WTC11 (cell line): ENCODE measurements at places on chromosomes 16 and 17. TPM values are rescaled to one million over a fixed set of nuclear protein-coding genes. Genes with fewer than 3 reads are reported as not detected.

DNA sequence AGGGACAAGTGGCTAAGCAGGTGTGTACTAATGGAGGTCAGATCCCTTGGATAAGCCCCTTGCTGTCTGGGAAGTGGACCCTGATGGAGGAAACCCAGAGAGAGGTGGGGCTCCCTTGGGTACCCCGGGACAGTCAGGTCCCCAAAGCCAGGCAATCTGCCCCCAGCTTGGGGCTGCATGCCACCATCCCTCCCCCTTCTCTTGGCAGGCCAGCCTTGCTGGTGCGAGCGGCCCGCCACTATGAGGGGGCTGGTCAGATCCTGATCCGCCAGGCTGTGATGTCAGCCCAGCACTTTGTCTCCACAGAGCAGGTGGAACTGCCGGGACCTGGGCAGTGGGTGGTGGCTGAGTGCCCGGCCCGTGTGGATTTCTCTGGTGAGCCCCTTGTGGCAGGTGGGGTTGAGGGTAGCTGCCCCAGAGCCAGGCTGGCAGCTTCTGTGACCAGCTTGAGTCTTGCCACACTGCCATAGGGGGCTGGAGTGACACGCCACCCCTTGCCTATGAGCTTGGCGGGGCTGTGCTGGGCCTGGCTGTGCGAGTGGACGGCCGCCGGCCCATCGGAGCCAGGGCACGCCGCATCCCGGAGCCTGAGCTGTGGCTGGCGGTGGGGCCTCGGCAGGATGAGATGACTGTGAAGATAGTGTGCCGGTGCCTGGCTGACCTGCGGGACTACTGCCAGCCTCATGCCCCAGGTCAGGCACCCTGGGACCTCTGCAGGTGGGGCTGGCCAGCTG lies 20.1 kb downstream of the FCSK start:
- no peaks in the 10 kb centered on the region for H3K36me3 ChIP-seq
- peaks cover 6% of the 10 kb centered on the region; the same call in 1 of the 2 replicates for H3K4me1 ChIP-seq
- no peaks in the 10 kb centered on the region for H3K27me3 ChIP-seq
- H3K27ac ChIP-seq, result no peak overlapping the region
- no peak for DNase-seq
- no peak overlapping the region for H3K4me3 ChIP-seq

GRCh38 chr17:57561072-57561861 lies 183.8 kb downstream of the CCDC182 start:
- H3K4me1 ChIP-seq, result peaks cover 23% of the 10 kb centered on the region
- H3K36me3 ChIP-seq, result no peaks in the 10 kb centered on the region
- no peaks in the 10 kb centered on the region for H3K27me3 ChIP-seq
- no peak for DNase-seq

DNA sequence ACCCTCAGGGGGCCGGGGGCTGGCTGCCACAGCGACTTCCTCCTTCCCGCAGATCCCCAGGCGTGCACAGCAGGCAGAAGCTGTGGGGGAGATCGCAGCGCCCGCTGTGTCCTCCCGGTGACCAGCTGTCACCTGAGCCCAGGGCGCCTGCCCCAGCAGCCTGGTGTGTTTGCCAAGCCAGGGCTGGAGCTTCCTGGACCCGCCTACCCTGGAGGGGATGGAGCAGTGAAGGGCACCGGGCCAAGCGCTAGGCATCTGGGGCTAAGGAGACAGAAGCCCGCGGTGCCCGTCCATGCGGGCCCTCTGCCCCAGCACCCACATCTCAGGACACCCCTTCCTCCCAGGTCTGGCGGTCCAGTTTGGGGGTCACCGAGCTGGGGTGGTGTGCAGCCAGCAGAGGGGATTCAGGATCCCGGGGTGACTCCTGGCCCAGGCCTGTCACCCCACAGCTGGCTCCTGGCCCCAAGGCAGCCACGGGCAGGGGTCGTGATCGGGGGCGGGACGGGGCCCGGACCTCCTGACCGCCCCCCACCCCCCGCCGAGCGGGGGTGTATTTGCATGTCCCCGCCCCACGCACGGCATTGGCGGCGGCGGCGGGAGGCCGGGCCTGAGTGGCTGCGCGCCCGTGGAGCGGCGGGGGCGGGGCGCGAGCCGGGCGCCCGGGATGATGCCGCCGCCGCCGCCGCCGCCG lies at the start of gene RAB26:
TSS of gene RAB26 (plus strand) at position 645 of the 691 bp plus-strand sequence. CDS start 159 bp downstream, outside the sequence.
- peaks cover 36% of the 10 kb centered on the region for H3K27me3 ChIP-seq
- peaks cover 28% of the 10 kb centered on the region for H3K4me1 ChIP-seq
- peaks cover 13% of the 10 kb centered on the region for H3K36me3 ChIP-seq
- peak; percentile 82 for DNase-seq
- H3K4me3 ChIP-seq, result peak within 1 kb of the TSS; percentile 97

The ARL5C gene
- not detected in 3 replicates for total RNA-seq

DNA sequence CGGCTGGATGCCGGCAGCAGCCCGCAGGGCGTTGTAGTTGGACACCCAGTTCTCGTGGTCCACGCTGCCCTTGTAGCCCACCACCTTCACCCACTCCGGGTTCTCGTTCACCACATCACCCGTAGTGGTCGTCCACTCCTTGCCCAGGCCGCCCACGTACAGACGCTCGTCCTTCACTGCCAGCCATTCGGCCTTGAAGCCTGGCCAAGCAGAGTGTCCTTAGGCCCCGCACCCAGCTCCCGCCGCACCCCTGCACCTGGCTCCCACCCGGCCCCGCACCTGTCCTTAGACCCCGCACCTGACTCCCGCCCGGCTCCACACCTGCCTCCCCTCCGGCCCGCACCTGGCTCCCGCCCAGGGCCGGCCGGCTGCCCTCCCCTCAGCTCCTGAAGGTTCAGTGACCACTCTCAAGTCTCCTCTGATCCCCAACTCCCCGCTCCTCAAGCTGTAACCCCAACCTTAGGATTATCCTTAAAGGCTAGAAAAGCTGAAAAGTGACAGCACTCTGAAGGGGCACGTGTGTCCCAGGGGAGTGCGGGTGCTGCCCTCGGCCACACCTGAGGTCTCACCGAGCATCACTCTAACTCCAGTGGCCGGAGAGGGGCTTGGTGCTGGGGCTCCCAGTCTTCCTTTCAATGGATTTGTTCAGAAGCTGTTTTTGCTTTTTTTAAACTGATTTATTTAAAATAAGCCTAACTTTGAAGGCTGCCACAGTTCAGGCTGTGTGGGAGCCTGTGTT lies 14.4 kb downstream of the CANT1 start:
- no peaks in the 10 kb centered on the region for H3K4me1 ChIP-seq
- no peak for DNase-seq
- peaks cover 28% of the 10 kb centered on the region for H3K36me3 ChIP-seq
- H3K27me3 ChIP-seq, result peaks cover 13% of the 10 kb centered on the region
- H3K4me3 ChIP-seq, result no peak overlapping the region

GRCh38 chr17:71460943-71461342 lies 659.9 kb upstream of the SOX9 start:
- DNase-seq, result peak; percentile 24
- peaks cover 4% of the 10 kb centered on the region; the same call in 1 of the 2 replicates for H3K36me3 ChIP-seq
- H3K27ac ChIP-seq, result no peak overlapping the region
- H3K4me3 ChIP-seq, result no peak overlapping the region
- peaks cover 7% of the 10 kb centered on the region for H3K27me3 ChIP-seq

GRCh38 chr16:90043526-90043925 lies 24.3 kb upstream of the DBNDD1 start:
- peaks cover 25% of the 10 kb centered on the region for H3K36me3 ChIP-seq
- no peak overlapping the region for H3K4me3 ChIP-seq
- peaks cover 7% of the 10 kb centered on the region for H3K4me1 ChIP-seq
- no peaks in the 10 kb centered on the region for H3K27me3 ChIP-seq

- no peak for DNase-seq
- peaks cover 26% of the 10 kb centered on the region for H3K36me3 ChIP-seq
- H3K27ac ChIP-seq, result peak overlapping the region; percentile 58
These were observed 2.6 kb upstream of the RARA start for GRCh38 chr17:40306395-40306794.

The FBXL19 gene
- total RNA-seq, result 79.0 to 84.9 TPM (median 84.3 TPM) in 3 replicates

- DNase-seq, result no peak
- no peak overlapping the region for H3K27ac ChIP-seq
- H3K27me3 ChIP-seq, result no peaks in the 10 kb centered on the region
- no peaks in the 10 kb centered on the region for H3K4me1 ChIP-seq
- H3K4me3 ChIP-seq, result no peak overlapping the region
These were observed 172.0 kb upstream of the SOX9 start for GRCh38 chr17:71948703-71949422.

The OR2C1 gene
- total RNA-seq, result not detected in 3 replicates

GRCh38 chr16:11038777-11039176 lies 94.4 kb downstream of the CLEC16A start:
- H3K36me3 ChIP-seq, result no peaks in the 10 kb centered on the region; the same call in 1 of the 2 replicates
- H3K27me3 ChIP-seq, result no peaks in the 10 kb centered on the region
- H3K27ac ChIP-seq, result no peak overlapping the region
- peaks cover 1% of the 10 kb centered on the region; the same call in 1 of the 2 replicates for H3K4me1 ChIP-seq
- H3K4me3 ChIP-seq, result no peak overlapping the region

The IFI35 gene
- 3.0 to 4.7 TPM (median 3.8 TPM) in 3 replicates for total RNA-seq

The MPP3 gene
- total RNA-seq, result 9.2 to 11.3 TPM (median 10.3 TPM) in 3 replicates

The RAC3 gene
- total RNA-seq, result 135 to 163 TPM (median 138 TPM) in 3 replicates

DNA sequence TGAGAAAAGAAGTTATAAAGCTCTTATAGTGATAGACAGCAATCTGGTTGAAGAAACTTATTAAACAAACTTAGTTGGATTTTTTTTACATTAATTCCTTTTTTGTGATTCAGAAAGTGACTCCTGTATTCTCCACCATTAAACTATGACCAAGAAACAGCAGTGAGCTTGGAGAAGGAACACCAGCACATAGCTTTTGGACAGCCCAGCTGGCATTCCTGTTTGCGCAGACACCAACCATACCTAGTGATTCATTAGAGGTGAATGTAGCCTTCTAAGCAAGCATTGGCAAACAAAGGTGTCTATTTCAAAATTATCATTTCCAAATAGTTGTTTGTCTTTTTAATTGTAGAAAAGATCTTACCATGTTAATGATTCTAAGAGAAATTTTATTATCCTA lies 94.4 kb downstream of the STXBP4 start:
- no peak overlapping the region for H3K27ac ChIP-seq
- 0 out of 2 replicates have a peak, but pooled peaks cover 2% of the 10 kb centered on the region for H3K4me1 ChIP-seq
- DNase-seq, result no peak
- no peak overlapping the region for H3K4me3 ChIP-seq
- H3K27me3 ChIP-seq, result no peaks in the 10 kb centered on the region

The RHBDL3 gene
- 11.3 to 13.2 TPM (median 11.6 TPM) in 3 replicates for total RNA-seq

The KRT36 gene
- not detected in 3 replicates for total RNA-seq

GRCh38 chr17:31425282-31426040 lies 34.0 kb downstream of the RAB11FIP4 start:
- H3K36me3 ChIP-seq, result no peaks in the 10 kb centered on the region
- H3K4me3 ChIP-seq, result no peak overlapping the region
- H3K4me1 ChIP-seq, result peaks cover 12% of the 10 kb centered on the region
- H3K27me3 ChIP-seq, result no peaks in the 10 kb centered on the region; the same call in 1 of the 2 replicates
- no peak for DNase-seq
- H3K27ac ChIP-seq, result peak overlapping the region; percentile 55

DNA sequence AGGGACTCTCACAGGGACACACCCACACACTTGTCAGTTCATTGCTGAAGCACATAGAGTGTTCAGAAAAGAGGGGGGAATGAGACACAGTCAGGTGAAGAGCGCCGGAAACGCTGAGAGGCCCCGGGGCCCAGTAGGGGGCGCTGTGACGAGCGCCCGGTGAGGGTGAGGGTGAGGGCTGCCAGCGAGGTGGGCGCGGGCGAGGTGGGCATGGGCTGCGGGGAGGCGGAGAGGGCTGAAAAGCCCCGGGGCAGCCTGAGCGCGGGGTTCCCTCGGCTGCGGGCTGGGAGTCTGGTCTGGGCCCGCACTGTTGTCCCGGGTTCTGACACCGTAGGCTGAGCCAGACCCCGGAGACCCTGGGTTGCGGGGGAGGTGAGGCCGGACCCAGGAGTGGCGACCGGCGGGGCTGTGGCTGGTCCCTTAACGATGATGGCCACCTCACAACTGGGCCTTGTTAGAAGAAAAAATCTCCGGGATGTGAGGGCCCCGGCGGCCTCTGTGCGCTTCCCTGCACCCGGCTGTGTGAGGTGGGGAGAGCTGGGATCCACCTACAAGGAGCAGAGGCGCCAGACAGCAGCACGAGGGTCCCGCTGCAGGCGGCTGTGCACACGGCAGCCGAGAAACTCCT lies 91.4 kb downstream of the C16orf78 start:
- peak overlapping the region; percentile 68 for H3K4me3 ChIP-seq
- peaks cover 18% of the 10 kb centered on the region for H3K27me3 ChIP-seq
- DNase-seq, result peak; percentile 61
- H3K4me1 ChIP-seq, result peaks cover 17% of the 10 kb centered on the region
- H3K27ac ChIP-seq, result no peak overlapping the region

DNA sequence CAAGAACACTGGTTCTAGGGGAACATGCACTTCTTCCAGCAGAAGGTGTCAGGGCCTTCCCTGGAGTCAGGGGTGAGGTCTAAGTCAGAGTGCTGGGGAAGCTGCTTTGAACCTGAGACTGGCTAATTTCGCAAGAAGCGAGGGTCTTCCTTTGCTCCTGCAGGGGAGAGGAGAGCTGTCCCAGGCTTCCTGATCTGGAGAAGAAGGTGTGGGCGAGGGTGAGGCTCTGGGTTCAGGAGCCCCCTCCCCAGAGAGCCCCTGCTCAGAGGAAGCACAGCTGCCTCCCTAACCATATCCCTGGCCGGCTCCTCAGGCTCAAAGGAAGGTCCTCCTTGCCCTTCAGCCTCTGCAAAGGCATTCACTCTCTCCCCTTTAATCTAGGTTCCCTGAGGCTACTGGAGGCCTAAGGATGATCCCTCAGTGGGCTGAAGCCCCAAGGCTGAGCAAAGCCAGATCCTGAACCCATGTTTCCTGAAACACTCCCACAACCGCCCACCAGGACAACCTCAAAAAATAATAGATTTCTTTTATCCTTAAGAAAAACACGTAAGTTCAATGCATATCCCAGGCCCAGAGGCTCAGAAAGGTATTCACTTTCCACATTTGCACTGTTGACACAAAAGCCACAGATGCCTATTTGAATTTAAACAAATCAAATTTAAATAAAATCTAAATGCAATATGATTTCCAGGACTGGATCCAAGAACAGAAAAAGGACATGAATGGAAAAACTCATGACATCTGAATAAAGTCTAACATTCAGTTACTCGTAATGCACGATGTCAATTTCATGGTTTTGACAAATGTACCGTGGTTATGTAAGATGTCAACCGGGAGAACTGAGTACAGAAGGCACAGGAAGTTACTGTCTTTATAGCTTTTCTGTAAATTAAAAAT lies 71.5 kb upstream of the RCVRN start:
- H3K27ac ChIP-seq, result no peak overlapping the region
- no peak for DNase-seq
- H3K4me3 ChIP-seq, result no peak overlapping the region
- no peaks in the 10 kb centered on the region for H3K27me3 ChIP-seq
- H3K36me3 ChIP-seq, result no peaks in the 10 kb centered on the region

DNA sequence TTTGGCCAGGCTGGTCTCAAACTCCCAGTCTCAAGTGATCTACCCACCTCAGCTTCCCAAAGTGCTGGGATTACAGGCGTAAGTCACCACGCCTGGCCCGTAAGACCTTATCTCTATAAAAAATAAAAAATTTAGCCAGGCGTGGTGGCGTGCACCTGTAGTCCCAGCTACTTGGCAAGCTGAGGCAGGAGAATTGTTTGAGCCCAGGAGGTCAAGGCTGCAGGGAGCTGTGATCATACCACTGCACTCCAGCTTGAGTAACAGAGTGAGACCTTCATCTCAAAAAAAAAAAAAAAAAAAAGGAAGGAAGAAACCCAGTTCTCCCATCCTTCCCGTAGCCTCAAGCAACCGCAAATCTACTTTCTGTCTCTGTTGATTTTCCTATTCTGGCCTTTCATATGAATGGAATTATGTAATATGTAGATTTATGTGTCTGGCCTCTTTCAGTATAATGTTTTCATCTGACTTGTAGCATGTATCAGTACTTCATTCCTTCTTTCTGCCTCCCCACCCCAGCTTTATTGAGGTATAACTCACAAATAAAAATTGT lies 11.2 kb downstream of the CASC3 start:
- H3K27ac ChIP-seq, result peak overlapping the region; percentile 45; the same call in 1 of the 2 replicates
- H3K36me3 ChIP-seq, result peaks cover 78% of the 10 kb centered on the region
- no peaks in the 10 kb centered on the region for H3K27me3 ChIP-seq
- H3K4me1 ChIP-seq, result no peaks in the 10 kb centered on the region
- H3K4me3 ChIP-seq, result no peak overlapping the region
